ENCODE measurements at places on chromosomes 2 and 18.

GRCh38 chr2:1584691-1585485 is 159.4 kb downstream of the PXDN start:
- DNase-seq: no peak

DNA sequence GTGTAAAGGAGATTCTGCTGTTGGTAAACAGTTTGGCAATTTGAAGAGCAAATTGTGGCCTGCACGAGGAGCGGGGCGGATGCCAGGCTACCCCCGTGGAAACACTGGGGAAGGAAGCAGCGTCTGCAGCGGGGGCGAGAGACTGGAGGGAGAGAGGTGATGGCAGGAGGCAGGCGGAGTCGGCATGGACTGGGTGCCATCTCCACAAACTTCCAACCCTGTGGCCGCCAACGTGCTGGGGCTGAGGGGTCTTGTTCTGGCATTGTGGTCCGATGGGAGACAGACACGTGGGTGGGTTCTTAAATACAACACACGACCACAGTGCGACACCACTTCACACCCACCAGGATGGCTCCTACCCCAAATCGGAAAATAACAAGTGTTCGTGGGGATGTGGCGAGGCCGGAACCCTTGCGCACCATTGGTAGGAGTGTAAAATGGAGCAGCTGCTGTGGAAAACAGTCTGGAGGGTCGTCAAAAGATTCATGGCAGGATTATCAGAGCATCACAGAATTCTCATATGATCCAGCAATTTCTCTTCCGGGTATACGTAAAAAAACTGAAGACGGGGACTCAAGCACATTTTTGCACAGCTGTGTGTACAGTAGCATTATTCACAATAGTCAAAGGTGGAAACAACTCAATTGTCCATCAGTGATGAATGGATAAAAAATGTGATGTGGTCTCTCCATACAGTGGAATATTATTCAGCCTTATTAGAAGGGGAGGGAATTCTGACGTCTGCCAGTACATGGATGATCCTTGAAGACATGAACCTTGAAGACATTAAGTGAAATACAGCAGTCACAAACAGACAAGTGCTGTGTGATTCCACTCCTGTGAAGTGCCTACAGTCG is 82.4 kb upstream of the HPCAL1 start:
- DNase-seq: no peak

GRCh38 chr2:195333869-195334268 is 323.2 kb upstream of the SLC39A10 start:
- no peak for DNase-seq

DNA sequence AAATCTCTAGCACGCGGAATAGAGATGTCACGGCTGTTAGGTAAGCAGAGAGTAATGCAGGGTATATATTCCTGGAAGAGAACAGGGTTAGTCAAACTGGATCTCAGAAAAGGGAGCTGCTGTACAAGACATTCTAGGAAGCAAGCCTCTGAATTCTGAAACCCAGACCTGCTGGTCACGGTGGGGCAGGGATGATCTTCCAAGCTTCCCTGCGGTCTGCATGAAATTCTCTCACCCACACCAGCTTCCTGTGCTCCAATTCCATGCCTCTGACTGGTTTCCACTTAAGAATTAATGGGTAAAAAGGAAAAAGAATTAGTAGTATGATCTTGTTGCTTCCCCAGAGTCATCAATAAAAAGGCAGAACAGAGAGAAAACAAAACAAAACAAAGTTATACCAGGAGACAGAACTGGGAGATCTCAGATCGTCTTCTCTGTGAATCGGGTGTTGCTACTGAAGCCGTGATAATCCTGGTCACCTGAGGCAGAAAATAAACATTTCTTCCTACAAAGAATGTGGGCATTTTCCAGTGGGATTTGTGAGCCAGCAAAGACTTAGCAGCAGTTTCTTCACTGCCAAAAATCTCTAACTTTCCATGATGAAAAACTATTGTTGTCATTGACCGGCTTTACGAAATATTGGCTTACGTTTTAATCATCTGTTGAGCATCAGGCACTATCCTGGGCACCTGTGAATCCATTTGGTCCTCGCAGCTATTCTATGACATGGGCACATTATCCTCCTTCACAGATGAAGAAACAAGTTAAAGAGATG is 5.3 kb upstream of the CYP27C1 start:
- no peak for DNase-seq

- DNase-seq: peak; percentile 49
Measured at GRCh38 chr2:219308142-219309101, 779 bp downstream of the PTPRN start.

DNA sequence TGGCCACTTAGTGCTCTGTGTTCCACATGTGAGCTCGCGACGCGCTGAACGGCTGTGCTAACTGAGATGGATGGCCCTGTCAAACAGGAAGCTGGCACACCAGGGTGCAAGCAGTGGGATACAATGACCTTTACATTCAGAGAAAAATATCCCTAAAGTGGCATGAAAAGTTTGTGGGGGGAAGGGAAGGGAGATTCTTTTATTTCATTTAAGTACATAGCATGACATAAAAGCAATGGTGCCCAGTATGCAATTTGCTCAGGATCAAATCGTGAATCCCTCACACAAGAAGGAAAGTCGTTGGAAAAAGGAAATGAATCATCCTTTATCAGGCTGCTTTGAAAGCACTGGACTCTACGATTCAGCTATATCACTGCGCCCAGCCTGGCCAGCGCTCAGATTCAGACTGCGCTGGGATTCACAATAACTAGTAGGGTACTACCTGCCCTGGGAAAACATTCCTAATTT is 26.0 kb downstream of the SATB2 start:
- DNase-seq: no peak

GRCh38 chr2:171327043-171327496 is 106.7 kb downstream of the METTL8 start:
- DNase-seq: no peak

GRCh38 chr18:23194997-23195957 is 60.0 kb downstream of the CABLES1 start:
- DNase-seq: no peak

DNA sequence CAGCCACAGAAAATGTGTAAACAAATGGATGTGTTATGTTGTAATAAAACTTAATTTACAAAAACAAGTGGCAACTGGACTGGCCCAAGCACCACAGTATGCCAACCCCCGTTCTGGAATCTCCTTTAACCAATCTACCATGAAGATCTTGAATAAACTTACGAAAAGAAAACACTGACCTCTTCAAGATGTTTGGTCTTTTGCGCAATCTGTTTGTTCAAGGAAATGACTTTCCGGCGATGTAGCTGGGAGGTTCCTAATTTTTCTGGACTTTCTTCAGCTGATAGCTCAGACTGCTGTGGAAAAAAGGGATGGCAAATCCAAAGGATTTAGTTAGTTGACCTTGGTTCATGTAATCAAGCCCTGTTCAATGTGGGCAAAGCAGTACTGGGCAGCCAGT is 55.7 kb downstream of the CCDC93 start:
- no peak for DNase-seq

DNA sequence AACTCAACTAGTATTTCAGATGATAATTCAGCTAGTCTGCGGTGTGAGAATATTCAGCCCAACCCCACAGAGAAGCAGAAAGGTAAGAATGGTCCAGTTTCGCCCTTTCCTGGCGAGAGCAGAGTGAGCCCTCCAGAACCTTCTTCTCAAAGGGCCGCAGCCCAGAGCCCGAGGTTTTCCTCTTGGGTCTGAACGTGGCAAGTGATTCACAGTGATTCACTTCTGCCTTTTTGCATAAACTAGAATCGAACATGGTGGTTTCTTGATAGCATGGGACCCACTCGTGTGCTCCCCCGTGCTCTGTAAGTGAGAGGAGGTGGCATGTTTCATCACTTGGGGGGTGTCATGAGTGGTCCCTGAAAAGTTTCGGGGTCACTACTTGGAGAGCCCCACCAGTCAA is 24.2 kb downstream of the TRAF3IP1 start:
- DNase-seq: no peak

GRCh38 chr2:20479835-20480234 is 33.0 kb downstream of the RHOB start:
- DNase-seq: no peak

Measured in activated CD8-positive, alpha-beta memory T cell treated with anti-CD3 and anti-CD28 coated beads for 1 hour (primary cell).